ENCODE measurements at places on chromosomes 12 and 14. TPM values are rescaled to one million over a fixed set of nuclear protein-coding genes. Genes with fewer than 3 reads are reported as not detected.

Gene CLEC2B
- total RNA-seq = 36.7 TPM

Gene AMN
- 0.19 TPM for total RNA-seq

Gene TSPAN11
- 0.09 TPM for total RNA-seq

Gene REM2
- total RNA-seq = 0.09 TPM

Gene NID2
- 14.2 TPM for total RNA-seq

Gene RASSF9
- 0.99 TPM for total RNA-seq

Gene TAS2R31
- 5.1 TPM for total RNA-seq
